ENCODE measurements at places on chromosomes 3 and 15. TPM values are rescaled to one million over a fixed set of nuclear protein-coding genes. Genes with fewer than 3 reads are reported as not detected.
A peak's percentile ranks its signal among the peaks of the same experiment; 100 is the strongest.

DNA sequence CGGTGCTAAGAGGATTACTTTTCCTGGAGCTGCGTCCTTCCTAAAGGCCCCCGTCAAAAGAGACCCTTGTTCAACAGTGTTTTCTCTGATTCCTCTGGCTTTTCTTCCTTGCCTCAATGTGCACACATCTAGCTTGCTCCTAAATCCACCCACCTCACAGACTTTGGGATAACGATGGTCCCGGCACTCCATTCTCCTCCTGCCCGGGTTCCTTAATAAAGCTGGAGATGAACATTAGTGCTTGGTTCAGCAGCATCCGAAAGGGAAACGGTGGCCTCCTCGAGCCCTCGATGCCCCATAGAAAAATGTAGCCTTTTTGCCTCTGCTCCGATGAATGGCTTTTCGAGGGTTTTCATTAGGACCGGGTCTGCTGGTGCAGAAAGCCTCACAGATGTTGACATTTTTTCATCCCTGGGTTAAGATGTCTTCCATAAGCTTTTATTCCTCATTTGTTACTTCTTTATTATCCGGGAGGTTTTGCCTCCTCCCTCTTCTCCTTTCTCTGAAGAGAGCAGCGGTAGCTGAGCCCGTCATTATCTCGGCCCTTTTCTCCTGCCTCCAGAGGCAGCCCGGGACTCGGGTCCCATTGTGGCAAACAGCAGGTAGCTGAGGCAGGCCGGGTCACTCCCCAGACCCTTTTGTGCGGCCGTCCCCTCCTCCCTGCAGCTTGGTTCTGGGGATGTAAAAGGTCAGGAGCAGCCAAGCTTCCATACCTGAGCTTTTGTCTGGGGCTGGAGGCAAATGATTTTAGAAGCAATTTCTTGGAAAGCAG, 64.6 kb downstream of the CPN2 start:
- H3K27me3 ChIP-seq, result no peaks in the 10 kb centered on the region
- peak overlapping the region; percentile 51 for H3K27ac ChIP-seq
- peaks cover 23% of the 10 kb centered on the region for H3K4me1 ChIP-seq
- H3K4me3 ChIP-seq, result no peak overlapping the region
- no peak for DNase-seq

DNA sequence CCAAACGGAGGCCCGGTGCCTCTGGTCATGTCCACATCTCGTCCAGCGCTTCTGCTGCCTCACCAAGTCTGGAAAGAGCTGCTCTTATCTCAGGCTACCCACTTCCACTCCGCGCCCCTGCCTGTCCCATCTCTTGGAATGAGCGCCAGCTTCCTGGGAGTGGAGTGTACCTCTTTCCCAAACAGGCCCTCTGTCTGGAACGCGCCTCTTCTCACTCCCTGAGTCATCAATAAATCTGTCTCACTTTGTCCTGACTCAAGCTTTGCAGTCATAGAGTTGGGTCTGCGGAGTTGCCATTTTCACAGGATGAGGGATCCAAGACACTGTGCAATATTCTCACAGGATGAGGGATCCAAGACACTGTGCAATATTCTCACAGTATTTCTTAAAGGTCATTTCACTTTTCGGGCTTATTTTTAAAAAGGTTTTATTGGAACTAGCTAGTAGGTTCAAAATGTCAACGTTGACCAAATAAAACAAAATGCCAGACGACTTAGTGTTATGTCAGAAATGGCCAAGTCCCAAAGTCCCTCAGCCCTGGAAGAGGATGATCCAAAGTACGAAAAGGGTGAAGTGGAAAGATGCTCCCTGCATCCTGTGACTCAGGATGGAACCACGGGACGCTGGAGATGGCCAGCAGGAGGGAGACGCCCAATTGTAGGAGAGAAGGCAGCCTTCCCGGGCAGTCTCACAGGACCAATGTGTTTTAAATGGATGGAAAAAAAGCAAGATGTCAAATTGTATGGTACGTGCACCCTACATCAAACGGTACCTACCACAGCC, 81.1 kb downstream of the CHSY1 start:
- peaks cover 10% of the 10 kb centered on the region for H3K4me1 ChIP-seq
- no peak overlapping the region for H3K27ac ChIP-seq
- peaks cover 4% of the 10 kb centered on the region for H3K36me3 ChIP-seq
- DNase-seq, result no peak

- H3K27ac ChIP-seq, result no peak overlapping the region
- no peaks in the 10 kb centered on the region for H3K36me3 ChIP-seq
- H3K4me1 ChIP-seq, result no peaks in the 10 kb centered on the region
- no peak overlapping the region for H3K4me3 ChIP-seq
- DNase-seq, result no peak
- no peaks in the 10 kb centered on the region for H3K27me3 ChIP-seq
Observed at GRCh38 chr3:48568476-48568875, 4.9 kb upstream of the UCN2 start.

GRCh38 chr15:45027220-45027619, 4.2 kb downstream of the SORD start:
- peaks cover 12% of the 10 kb centered on the region for H3K4me1 ChIP-seq
- H3K27me3 ChIP-seq, result no peaks in the 10 kb centered on the region
- H3K27ac ChIP-seq, result peak overlapping the region; percentile 6
- no peak overlapping the region for H3K4me3 ChIP-seq
- DNase-seq, result no peak

- peaks cover 32% of the 10 kb centered on the region for H3K27me3 ChIP-seq
- H3K27ac ChIP-seq, result no peak overlapping the region
- H3K4me1 ChIP-seq, result no peaks in the 10 kb centered on the region
- H3K36me3 ChIP-seq, result no peaks in the 10 kb centered on the region
- DNase-seq, result no peak
Observed at GRCh38 chr3:11998092-11998491, 6.1 kb upstream of the SYN2 start.

GRCh38 chr15:29242456-29243242, 27.0 kb downstream of the NSMCE3 start:
- peak; percentile 13 for DNase-seq
- H3K4me3 ChIP-seq, result no peak overlapping the region
- no peaks in the 10 kb centered on the region for H3K4me1 ChIP-seq
- no peaks in the 10 kb centered on the region for H3K36me3 ChIP-seq

GRCh38 chr3:9180764-9181117, 68.7 kb downstream of the SRGAP3 start:
- H3K27ac ChIP-seq, result no peak overlapping the region
- H3K4me1 ChIP-seq, result peaks cover 12% of the 10 kb centered on the region
- H3K27me3 ChIP-seq, result no peaks in the 10 kb centered on the region

DNA sequence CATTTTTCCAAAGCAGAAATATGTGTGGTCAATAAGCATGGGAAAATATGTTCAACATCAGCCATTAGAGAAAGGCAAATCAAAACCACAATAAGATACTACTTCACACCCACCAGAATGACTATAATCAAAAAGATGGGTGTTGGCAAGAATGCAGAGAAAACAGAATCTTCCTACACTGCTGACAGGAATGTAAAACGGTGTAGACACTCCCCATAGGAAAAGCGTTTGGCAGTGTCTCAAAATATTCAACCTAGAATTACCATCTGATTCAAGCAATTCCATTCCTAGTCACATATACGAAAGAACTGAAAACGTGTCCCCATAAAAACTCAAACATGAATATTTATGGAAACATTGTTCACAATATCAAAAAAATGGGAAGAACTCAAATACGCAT, 123.3 kb downstream of the ADAMTS17 start:
- peaks cover 6% of the 10 kb centered on the region for H3K4me1 ChIP-seq
- no peaks in the 10 kb centered on the region for H3K36me3 ChIP-seq
- no peaks in the 10 kb centered on the region for H3K27me3 ChIP-seq
- H3K4me3 ChIP-seq, result no peak overlapping the region

DNA sequence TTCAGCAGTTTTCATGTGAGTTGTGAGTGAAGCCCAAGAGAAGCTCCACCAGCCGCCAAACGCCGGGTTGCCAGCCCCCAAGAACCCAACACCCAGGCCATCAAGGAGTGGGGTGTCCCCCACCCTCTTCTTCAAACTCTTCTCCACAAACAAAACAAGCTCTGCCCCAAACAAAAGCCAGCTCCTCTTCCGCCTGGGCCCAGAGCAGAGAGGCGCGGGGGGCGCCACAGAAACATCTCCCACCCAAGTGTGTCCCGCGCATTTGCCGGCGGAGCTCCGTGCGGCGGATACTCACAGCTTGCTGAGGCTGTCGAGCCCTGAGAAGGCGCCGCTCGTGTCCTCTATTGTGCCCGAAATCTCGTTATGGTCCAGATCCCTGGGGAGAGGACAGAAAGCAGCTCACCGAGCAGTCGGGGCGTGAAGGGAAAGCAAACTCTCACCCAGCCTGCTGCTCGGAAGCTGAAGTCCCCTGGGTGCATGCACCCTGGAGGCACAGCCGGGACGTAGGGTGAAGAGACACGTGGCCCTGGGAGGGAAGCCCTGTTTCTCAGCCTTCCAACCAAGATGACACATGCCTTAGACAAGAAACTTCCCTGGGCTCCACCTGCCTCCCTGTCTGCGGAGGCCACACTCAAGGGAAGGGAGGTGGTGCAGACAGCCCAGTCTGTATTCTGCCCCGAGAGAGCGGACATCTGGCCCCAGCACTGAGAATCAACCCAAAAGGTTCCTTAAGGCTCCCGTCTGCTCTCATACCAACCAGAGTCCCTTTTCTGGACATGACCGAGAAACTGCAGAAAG, 95.7 kb downstream of the LRIG1 start:
- no peaks in the 10 kb centered on the region for H3K36me3 ChIP-seq
- H3K4me1 ChIP-seq, result peaks cover 6% of the 10 kb centered on the region
- DNase-seq, result no peak
- H3K4me3 ChIP-seq, result no peak overlapping the region
- H3K27ac ChIP-seq, result no peak overlapping the region
- H3K27me3 ChIP-seq, result no peaks in the 10 kb centered on the region

The RBMS3 gene
- 31.4 TPM for total RNA-seq

The B2M gene
- total RNA-seq, result 2,324 TPM

Measured in hepatocyte (in vitro differentiated cells).